ENCODE measurements at places on chromosomes 6 and 20.

DNA sequence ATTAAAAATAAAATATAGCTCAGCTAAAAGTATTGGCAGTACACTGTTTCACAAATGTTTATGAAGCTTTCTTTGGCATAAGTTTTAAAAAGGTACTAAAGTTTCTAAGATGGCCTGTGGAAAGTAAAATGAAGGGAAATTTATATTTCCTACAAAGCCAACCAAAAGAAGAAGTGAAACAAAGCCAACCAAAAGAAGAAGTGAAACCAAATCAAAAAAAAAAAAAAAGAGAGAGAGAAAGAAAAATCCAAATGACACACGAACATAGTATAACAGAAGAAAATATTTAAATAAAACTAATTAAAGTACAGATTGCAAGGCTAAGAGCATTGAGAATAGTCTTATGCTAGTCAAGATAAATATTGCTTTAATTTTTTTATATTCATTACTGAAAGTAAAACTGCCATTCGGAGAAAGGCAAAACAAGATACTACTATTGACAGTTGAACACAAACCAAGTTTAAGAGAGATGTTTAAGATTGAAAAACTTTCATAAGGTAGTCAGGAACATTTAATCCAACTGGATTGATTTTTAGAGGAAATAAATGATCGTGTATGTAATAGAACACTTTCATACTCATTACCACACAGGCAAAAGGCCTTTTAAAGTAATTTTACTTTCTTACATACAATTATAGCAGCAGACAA, 12.8 kb upstream of the KHDRBS2 start:
- no peak overlapping the region for H3K27ac ChIP-seq
- DNase-seq, result no peak
- H3K4me1 ChIP-seq, result no peaks in the 10 kb centered on the region
- no peaks in the 10 kb centered on the region for H3K27me3 ChIP-seq
- H3K4me3 ChIP-seq, result no peak overlapping the region

DNA sequence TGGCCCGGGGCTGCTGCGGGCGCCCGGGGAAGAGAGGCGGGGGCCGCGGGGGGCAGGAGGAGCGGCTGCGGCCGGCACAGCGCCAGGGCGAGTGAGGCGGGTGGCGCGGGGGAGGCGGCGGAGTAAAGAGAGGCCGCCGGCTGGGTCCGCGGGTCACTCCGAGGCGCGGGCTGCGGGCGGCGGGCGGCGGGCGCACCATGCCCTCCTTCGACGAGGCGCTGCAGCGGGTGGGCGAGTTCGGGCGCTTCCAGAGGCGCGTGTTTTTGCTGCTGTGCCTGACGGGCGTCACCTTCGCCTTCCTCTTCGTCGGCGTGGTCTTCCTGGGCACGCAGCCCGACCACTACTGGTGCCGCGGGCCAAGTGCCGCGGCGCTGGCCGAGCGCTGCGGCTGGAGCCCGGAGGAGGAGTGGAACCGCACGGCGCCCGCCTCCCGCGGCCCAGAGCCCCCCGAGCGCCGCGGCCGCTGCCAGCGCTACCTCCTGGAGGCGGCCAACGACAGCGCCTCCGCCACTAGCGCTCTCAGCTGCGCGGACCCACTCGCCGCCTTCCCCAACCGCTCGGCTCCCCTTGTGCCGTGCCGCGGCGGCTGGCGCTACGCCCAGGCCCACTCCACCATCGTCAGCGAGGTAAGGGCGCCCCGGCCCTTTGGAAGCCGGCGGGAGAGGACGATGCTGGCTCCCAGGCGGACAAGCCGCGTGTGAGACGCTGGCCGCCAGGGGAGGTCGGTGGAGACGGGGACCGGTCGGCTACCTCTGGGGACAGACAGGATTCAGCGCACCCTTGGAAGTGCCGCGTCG, at the start of gene SLC22A3:
Gene SLC22A3, plus strand, starts transcription at position 156 of the 797 bp plus-strand sequence. Its CDS starts 42 bp downstream, at position 198.
- peaks cover 11% of the 10 kb centered on the region for H3K4me1 ChIP-seq
- peaks cover 30% of the 10 kb centered on the region for H3K27me3 ChIP-seq
- H3K36me3 ChIP-seq, result no peaks in the 10 kb centered on the region

- no peaks in the 10 kb centered on the region for H3K36me3 ChIP-seq
- H3K4me1 ChIP-seq, result peaks cover 6% of the 10 kb centered on the region
- no peak overlapping the region for H3K27ac ChIP-seq
- H3K27me3 ChIP-seq, result no peaks in the 10 kb centered on the region
- H3K4me3 ChIP-seq, result no peak overlapping the region
Observed at GRCh38 chr6:87723170-87724078, 21.4 kb upstream of the AKIRIN2 start.

GRCh38 chr20:63000958-63001357, 5.8 kb downstream of the BHLHE23 start:
- no peaks in the 10 kb centered on the region for H3K4me1 ChIP-seq
- no peak overlapping the region for H3K4me3 ChIP-seq
- no peak for DNase-seq
- peaks cover 29% of the 10 kb centered on the region for H3K27me3 ChIP-seq
- H3K36me3 ChIP-seq, result no peaks in the 10 kb centered on the region

DNA sequence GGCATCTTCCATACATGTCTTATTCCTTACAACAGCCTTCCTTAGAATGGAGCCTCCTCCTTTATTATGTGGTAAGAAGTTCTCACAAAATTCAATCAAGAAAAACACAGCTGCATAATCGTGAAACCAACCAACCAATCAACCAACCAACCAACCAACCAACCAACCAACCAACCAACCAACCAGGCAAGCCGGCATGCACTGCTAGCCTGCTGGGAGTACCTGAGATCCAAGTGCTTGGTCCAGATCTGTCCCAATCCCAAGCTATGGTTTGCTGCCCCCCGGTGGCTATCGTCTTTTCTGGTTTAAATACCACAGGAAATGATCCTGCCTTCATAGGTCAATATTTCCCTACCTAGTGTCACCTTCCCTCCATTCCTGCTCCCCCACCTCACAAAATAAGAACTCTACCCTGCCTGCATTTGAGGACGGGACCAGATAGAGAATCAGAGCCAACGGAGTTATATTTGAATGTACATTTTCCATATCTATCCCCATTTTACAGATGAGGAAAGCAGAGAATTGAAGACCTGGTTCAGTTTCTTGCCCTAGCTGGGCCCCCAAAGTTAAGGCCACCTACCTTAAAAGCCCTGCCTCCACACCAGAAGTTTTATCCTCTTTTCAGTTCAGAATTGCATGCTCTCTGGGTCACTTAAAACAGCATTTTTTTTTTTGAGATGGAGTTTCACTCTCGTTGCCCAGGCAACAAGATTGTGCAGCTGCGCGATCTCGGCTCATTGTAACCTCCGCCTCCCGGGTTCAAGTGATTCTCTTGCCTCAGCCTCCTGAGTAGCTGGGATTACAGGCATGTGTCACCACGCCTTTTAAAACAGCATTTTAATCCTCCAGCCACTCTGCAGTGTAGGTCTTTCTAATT, 27.1 kb downstream of the RAB44 start:
- H3K27me3 ChIP-seq, result no peaks in the 10 kb centered on the region
- peak; percentile 90 for DNase-seq
- H3K4me1 ChIP-seq, result peaks cover 3% of the 10 kb centered on the region

DNA sequence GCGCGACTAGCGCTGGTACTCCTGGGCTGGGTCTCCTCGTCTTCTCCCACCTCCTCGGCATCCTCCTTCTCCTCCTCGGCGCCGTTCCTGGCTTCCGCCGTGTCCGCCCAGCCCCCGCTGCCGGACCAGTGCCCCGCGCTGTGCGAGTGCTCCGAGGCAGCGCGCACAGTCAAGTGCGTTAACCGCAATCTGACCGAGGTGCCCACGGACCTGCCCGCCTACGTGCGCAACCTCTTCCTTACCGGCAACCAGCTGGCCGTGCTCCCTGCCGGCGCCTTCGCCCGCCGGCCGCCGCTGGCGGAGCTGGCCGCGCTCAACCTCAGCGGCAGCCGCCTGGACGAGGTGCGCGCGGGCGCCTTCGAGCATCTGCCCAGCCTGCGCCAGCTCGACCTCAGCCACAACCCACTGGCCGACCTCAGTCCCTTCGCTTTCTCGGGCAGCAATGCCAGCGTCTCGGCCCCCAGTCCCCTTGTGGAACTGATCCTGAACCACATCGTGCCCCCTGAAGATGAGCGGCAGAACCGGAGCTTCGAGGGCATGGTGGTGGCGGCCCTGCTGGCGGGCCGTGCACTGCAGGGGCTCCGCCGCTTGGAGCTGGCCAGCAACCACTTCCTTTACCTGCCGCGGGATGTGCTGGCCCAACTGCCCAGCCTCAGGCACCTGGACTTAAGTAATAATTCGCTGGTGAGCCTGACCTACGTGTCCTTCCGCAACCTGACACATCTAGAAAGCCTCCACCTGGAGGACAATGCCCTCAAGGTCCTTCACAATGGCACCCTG, 1.6 kb downstream of the TPBG start:
- peaks cover 3% of the 10 kb centered on the region for H3K36me3 ChIP-seq
- peak; percentile 76 for DNase-seq
- peaks cover 9% of the 10 kb centered on the region for H3K4me1 ChIP-seq
- no peaks in the 10 kb centered on the region for H3K27me3 ChIP-seq
- peak overlapping the region; percentile 90 for H3K27ac ChIP-seq

DNA sequence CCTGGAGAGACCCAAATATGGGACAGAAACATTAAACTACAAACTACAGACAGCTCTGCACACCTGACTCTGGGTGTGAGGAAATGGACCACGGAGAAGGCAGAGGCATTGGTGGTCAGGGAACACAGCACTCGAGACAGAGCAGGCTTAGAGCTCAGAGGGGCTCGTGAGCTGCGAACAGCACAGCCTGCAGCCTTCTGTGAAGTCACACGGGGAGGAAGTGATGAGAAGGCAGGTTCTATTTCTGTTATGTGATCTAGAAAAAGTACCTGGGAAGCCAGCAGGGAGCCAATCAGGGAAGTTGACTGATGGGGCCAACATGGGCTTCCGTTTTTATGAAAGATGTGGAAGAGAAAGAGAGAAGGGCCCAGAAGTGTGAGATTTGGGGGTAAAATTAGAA, 88.9 kb upstream of the SNAP25 start:
- no peak overlapping the region for H3K27ac ChIP-seq
- no peaks in the 10 kb centered on the region for H3K36me3 ChIP-seq
- H3K4me3 ChIP-seq, result no peak overlapping the region
- no peak for DNase-seq
- H3K27me3 ChIP-seq, result no peaks in the 10 kb centered on the region

DNA sequence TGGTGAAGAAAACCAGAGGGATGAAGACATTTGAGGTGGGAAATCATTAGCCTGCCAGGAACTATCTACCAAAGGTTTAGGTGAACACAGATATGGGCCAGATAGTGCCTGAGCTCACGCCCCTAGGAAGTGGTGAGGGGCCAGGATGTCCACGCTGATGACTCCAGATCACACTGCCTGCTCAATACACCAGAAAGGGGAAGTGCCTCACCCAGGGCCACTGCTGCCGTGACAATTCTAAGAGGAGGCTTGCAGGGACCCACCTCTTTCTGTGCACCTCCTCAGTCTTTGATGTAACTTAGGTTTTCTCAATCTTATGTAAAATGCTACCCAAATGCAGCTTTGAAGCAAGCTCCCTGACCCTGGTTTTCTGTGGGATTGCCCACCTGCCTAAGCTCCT, 5.4 kb upstream of the RAB44 start:
- H3K4me1 ChIP-seq, result peaks cover 3% of the 10 kb centered on the region
- no peaks in the 10 kb centered on the region for H3K27me3 ChIP-seq
- no peaks in the 10 kb centered on the region for H3K36me3 ChIP-seq
- H3K27ac ChIP-seq, result no peak overlapping the region
- DNase-seq, result no peak

DNA sequence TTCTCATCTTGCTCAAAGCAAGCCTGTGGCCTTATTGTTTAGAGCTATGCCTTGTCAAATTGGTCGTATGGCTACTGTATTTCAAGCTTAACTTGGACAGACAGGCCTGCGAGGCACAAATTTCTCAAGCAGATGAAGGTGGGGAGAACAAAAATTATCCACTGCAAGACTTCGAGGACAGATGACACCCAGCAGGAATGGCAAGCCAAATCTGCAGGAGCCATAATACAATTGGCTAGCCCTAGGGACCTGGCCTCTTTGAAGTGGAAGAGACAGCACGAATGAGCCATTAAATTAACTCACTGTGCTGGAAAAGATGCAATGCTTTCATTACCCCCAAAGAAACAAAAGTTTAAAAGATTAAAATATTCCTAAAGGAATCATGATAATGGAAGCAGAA, 5.0 kb upstream of the BLOC1S5 start:
- H3K4me3 ChIP-seq, result no peak overlapping the region
- no peak for DNase-seq
- H3K36me3 ChIP-seq, result no peaks in the 10 kb centered on the region
- H3K27me3 ChIP-seq, result no peaks in the 10 kb centered on the region

- H3K4me1 ChIP-seq, result peaks cover 11% of the 10 kb centered on the region
- H3K27me3 ChIP-seq, result peaks cover 76% of the 10 kb centered on the region
- no peaks in the 10 kb centered on the region for H3K36me3 ChIP-seq
- no peak overlapping the region for H3K27ac ChIP-seq
- DNase-seq, result no peak
- H3K4me3 ChIP-seq, result no peak overlapping the region
Observed at GRCh38 chr6:100455230-100456124, 9.2 kb downstream of the SIM1 start.

DNA sequence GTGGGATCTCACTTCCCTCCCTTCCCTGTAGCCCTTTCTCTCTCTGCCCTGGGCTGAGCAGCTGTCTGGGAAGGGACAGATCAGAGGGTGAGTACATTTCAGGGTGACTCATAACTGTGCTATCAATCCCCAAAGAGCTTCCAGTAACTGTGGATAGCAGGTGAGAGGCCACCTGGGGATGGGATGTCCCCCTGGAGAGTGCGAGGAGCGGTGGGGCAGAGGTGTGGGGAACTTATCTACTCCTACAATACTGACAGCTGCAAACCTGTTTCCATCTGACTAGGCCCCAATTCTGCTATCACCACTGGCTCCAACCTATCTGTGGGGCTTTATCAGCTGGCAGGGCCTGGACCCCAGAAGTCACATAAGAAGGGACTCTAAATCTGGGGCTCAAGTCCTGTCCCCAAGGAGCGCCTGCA, 32.6 kb downstream of the KCNK5 start:
- H3K4me1 ChIP-seq, result peaks cover 41% of the 10 kb centered on the region
- no peak for DNase-seq
- H3K36me3 ChIP-seq, result no peaks in the 10 kb centered on the region
- H3K4me3 ChIP-seq, result no peak overlapping the region
- H3K27me3 ChIP-seq, result no peaks in the 10 kb centered on the region
- H3K27ac ChIP-seq, result no peak overlapping the region

- H3K27me3 ChIP-seq, result no peaks in the 10 kb centered on the region
- no peak for DNase-seq
- H3K4me3 ChIP-seq, result no peak overlapping the region
- no peaks in the 10 kb centered on the region for H3K4me1 ChIP-seq
Observed at GRCh38 chr6:157706883-157707282, 116.2 kb upstream of the SNX9 start.

DNA sequence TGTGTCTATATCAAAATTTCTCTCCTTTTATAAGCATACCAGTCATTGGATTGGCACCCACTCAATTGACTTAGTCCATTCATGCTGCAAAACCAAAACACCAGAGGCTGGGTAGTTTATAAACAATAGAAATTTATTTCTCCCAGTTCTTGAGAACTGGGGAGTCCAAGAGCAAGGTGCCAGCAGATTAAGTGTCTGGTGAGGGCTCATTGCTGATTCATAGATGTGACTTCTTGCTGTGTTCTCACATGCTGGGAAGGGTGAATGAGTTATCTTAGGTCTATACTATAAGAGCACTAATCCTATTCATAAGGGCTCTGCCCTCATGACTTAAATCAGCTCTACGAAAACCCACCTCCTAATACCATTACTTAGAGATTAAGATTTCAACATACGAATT, 501.4 kb downstream of the EPM2A start:
- no peak overlapping the region for H3K27ac ChIP-seq
- DNase-seq, result no peak
- H3K4me1 ChIP-seq, result no peaks in the 10 kb centered on the region
- no peaks in the 10 kb centered on the region for H3K27me3 ChIP-seq

All from trophoblast cell (in vitro differentiated cells and primary cell).